Substantia nigra (tissue), 51 donors: ENCODE measurements at places on chromosomes 12 and 14.

DNA sequence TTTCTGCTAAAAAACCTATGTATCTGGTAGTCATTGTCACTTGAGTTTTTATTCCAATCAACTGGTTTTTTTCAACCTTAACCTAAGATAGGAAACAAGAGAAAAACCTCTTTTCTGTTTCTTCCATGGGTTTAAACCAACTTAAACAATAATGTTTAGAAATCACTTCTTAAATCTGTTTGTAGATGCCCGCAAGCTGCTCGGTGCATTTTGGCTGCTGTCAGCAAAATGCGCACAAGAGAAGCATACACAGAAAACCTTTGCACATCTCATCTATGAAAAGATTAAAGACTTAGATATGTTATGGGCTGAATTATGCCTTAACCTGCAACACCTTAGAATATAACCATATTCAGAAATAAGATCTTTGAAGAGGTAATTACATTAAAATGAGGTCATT, 299.8 kb downstream of the ITPR2 start:
- no peak for DNase-seq

GRCh38 chr12:75439930-75440329, 40.6 kb upstream of the GLIPR1 start:
- no peak for DNase-seq

- no peak for DNase-seq
Measured at GRCh38 chr12:113422886-113423669, 898 bp downstream of the SDSL start.

- no peak for DNase-seq
Measured at GRCh38 chr14:35492569-35493014, 41.4 kb upstream of the INSM2 start.

GRCh38 chr14:29494312-29494711, 433.3 kb downstream of the PRKD1 start:
- no peak for DNase-seq

GRCh38 chr12:57139796-57140649, 7.4 kb downstream of the LRP1-AS start:
- no peak for DNase-seq

- DNase-seq, result no peak
Measured at GRCh38 chr12:69415471-69416275, 54.5 kb upstream of the FRS2 start.

GRCh38 chr12:71639341-71639760, 24.3 kb downstream of the ZFC3H1 start:
- no peak for DNase-seq

GRCh38 chr12:5375547-5376295, 56.2 kb upstream of the NTF3 start:
- no peak for DNase-seq

GRCh38 chr14:57420986-57421385, 30.6 kb downstream of the NAA30 start:
- no peak for DNase-seq

- no peak for DNase-seq
Measured at GRCh38 chr12:638953-639557, 24.2 kb downstream of the NINJ2 start.

- no peak for DNase-seq
Measured at GRCh38 chr12:94770791-94771190, 120.4 kb upstream of the TMCC3 start.

GRCh38 chr12:740921-741320, 11.5 kb upstream of the WNK1 start:
- DNase-seq, result no peak

DNA sequence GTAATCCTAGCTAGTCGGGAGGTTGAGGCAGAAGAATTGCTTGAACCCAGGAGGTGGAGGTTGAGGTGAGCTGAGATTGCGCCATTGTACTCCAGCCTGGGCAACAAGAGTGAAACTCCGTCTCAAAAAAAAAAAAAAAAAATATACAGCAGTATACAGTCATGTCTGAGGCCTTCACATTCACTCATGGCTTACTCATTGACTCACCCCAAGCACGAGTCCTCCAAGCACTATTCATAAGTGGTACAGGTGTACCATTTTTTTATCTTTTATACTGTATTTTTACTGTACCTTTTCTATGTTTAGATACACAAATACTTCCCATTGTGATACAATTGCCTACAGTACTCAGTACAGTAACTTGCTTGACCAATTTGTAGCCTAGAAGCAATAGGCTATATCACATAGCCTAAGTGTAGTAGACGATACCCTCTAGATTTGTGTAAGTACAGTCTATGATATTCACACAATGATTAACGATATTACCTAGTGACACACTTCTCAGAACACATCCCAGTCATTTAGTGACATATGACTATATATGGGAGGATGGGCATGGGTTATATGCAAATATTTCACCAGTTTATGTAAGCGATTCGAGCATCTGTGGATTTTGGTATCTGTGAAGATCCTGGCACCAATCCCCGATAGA, 12.2 kb downstream of the LLPH start:
- no peak for DNase-seq

- DNase-seq, result no peak
Measured at GRCh38 chr12:121857322-121858246, 1.1 kb downstream of the HPD start.

DNA sequence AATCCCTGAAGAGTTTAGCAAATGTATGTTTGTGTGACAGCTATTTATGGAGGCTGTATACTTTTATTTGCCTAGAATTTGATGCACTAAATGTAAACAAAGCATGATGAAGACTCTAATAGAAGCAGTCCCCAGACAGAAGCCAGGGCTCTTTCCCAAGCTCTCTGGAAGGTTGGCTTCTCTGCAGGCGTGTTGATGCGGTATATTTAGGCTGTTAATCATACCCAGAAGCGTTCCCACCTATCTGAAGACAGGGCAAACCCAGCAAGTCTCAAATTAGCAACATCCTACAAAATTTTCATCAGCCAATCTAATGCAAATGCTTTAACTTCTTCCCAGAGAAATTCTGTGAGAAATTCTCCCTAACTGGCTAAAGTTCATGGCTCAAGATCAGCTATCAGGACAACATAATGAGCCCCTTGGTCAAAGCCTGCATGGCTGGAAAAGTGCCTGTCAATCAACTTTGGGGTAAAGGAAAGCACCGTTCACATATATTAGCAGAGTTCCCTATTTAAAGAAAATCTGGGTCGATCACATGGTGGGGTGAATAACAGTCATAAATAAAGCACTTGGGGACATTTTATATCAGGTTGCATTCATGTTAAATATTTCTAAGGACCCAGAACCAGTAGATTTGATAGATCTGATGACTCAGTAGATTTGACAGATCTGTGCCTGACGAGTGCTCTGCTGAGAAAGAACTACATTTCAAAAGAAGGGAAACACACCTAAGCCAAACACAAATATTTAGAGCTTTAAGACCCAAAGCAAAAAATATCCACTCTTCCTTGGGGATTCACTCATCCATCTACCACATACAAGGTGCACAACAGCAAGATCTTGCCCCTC, 46.6 kb downstream of the KSR2 start:
- DNase-seq, result no peak

GRCh38 chr12:63294327-63294632, 143.3 kb upstream of the AVPR1A start:
- DNase-seq, result no peak

GRCh38 chr12:116222358-116222757, 55.1 kb downstream of the MED13L start:
- no peak for DNase-seq

GRCh38 chr14:66137081-66137480, 349.1 kb upstream of the CCDC196 start:
- no peak for DNase-seq

DNA sequence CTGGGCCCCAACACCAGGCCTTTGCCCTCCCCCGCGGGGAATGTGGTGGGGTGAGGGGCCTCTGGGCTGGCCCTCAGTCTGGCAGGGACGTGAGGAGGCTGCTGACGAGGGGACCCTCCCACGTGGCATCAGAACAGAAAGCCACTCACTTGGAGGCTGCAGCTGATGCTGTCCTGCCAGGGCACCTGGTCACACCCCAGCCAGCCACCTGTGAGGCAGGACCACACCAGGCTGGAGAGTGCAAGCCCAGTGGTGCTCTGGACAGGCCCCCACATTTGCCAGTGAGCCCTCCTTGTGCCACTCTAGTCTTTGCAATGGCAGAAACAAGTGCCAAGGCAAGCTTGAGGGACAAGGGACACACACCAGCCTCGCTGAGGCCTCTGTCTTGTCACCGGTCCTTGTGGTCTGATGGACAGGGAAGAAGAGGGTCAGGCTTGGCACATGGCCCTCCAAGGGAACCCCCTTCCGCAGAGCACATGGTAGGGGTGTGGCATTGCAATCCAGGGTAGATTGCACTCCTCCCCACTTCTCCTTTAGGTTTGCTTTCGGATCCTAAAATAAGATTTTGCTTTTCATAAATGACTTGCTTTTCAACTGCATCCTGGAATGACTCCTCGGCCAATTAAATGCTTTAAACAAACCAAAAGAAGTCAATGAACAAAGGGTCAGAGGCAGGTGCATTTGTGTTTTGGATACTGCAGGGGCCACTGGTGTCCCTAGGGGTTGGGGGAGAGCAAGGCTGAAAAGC, 53.7 kb downstream of the CCDC88C start:
- no peak for DNase-seq

GRCh38 chr12:6638305-6638704, 2.5 kb upstream of the LPAR5 start:
- no peak for DNase-seq

DNA sequence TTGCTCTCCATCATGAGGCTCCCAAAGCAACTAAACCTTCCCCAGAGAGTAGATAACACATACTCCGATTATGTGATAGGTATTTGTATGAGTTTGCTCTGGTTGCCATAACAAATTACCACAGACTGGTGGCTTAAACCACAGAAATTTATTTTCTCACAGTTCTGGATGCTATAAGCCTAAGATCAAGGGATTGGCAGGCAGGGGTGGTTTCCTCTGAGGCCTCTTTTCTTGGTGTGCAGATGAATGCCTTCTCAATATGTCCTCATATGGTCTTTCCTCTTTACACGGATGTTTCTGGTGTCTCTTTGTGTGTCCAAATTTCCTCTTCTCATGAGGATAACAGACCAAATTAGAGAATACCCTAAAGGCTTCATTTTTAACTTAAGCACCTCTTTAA, 285.8 kb upstream of the GRIP1 start:
- no peak for DNase-seq

GRCh38 chr12:26878661-26879119, 45.7 kb upstream of the ITPR2 start:
- no peak for DNase-seq

DNA sequence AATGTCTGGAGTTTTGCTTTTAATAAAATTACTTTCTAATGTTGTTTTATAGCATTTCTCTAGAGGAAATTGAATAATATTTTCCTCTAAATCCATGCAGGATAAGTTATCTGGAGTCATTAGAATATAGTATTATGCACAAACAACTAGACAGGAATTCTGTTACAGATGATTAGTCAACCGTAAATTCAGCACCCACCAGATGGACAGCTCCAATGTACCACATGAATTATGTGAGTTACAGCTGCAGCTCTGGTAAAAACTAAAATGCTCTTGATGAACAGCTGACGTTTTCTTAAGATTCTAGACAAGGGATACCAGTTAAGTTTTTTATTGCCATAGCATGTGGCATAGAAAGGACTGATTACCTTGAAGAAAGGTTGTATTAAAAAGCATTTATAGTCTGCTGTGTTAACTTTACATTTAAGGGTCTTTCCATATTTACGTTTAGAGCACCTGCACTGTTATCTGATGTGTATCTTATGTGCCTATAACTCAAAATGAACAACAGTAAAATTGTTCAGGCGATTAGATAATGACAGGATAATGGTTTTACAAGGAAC, 321.4 kb upstream of the LRFN5 start:
- no peak for DNase-seq

- no peak for DNase-seq
Measured at GRCh38 chr12:28958553-28959195, 190.4 kb upstream of the FAR2 start.

- no peak for DNase-seq
Measured at GRCh38 chr12:121383601-121384021, 16.3 kb upstream of the RNF34 start.

DNA sequence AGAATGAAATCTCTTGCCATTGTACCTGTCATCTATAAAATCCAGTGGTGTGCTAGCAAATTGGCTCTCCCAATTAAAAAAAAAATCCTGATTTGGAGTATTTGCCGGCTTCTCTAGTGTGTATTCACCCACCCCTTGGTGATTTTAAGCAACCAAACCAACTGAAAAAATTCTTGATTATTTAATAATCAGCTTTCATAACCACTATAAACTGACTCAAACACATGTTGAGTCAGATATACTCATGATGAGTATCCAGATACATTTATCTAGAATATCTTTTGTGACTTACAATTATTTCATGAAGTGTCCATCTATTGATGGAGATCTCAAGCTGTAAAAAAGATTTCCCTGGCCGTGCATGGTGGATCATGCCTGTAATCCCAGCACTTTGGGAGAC, 205.4 kb downstream of the RASSF9 start:
- DNase-seq, result no peak

DNA sequence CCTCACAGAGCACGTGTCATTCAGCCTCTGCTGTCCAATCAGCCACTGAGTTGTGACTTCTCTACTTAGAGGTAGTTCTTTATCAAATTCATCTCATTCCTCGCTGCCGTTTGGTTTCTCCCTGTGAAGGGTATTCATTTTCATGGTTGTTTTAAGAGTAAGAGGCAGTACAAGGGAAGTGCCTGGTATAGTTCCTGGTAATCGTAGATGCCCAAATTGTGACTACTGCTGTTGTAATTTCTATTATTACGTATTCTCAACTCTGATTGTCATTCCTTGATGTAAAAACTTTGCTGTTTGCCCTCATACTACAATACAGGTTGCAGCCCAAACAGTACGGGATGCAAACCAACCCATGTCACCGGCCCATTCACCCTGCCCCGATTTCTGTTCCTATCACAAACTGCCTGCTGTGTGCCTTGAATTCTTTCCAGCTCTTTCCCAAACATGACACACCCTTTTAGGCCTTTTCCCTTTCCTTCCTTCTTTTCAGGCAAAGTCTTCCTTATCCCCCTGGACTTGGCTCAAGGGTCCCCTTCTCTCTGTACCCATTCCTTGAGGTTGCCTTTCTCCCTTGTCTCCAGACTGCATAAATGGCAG, 93.0 kb downstream of the SLC25A47 start:
- no peak for DNase-seq

GRCh38 chr14:44529026-44529425, 21.9 kb upstream of the FSCB start:
- DNase-seq, result peak; percentile 1

DNA sequence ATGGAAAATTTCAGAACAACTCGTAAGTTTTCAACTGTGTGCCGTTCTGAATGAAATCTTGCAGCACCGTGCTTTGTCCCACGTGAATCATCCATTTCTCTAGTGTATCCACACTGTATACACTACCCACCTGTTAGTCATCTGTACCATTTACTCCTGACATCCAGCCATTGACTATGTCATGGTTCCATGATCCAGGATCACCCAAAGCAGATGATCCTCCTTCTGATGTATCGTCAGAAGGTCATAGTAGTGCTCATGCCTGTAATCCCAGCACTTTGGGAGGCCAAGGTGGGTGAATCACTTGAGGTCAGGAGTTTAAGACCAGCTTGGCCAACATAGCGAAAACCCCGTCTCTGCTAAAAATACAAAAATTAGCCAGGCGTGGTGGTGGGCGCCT, 122.9 kb downstream of the PPHLN1 start:
- no peak for DNase-seq

GRCh38 chr12:101954676-101955075, 77.3 kb downstream of the DRAM1 start:
- DNase-seq, result no peak

GRCh38 chr14:22491683-22492621, 97.1 kb downstream of the DAD1 start:
- no peak for DNase-seq

GRCh38 chr12:59716043-59716442, 120.2 kb downstream of the SLC16A7 start:
- DNase-seq, result no peak

GRCh38 chr14:85050180-85050579, 479.8 kb upstream of the FLRT2 start:
- DNase-seq, result no peak
